Activated CD8-positive, alpha-beta memory T cell treated with anti-CD3 and anti-CD28 coated beads for 4 hours (primary cell): ENCODE measurements at places on chromosomes 1 and 21.

- no peak for DNase-seq
Measured at GRCh38 chr1:200038981-200039848, 11.7 kb downstream of the NR5A2 start.

DNA sequence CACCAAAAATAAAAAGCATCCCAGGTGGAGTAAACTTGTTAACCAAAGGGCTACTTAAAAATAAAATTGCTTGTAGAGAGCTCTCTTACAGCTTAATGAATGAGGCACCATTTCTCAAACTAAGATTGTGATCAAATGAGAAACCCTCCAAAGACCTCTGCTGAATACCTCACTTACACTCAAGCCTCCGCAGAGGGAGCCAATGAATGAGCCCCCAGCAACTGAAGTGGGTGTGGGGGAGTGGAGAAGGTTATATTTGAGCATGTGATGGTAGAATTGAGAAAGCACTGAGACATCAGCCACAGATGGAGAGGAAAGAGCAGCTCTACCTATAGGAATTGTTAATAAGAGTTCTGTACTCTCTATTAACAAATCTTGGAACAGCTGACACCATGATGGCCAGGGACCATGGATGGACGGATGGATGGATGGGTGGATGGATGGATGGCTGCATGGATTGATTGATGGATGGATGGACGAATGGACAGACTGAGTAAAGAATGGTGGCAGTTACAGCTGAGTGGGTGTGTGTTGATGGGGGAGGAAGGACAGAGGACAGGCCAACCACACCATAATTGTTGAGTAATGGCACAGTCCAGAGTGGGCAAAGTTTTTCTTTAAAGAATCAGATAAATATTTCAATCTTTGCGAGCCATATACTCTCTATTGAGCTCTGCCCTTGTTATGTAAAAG lies 20.3 kb upstream of the TIAM1 start:
- DNase-seq, result no peak

GRCh38 chr1:17550729-17551584 lies 11.5 kb downstream of the ARHGEF10L start:
- no peak for DNase-seq

- DNase-seq, result peak; percentile 61
Measured at GRCh38 chr1:206784471-206784903, 12.2 kb upstream of the IL10 start.

DNA sequence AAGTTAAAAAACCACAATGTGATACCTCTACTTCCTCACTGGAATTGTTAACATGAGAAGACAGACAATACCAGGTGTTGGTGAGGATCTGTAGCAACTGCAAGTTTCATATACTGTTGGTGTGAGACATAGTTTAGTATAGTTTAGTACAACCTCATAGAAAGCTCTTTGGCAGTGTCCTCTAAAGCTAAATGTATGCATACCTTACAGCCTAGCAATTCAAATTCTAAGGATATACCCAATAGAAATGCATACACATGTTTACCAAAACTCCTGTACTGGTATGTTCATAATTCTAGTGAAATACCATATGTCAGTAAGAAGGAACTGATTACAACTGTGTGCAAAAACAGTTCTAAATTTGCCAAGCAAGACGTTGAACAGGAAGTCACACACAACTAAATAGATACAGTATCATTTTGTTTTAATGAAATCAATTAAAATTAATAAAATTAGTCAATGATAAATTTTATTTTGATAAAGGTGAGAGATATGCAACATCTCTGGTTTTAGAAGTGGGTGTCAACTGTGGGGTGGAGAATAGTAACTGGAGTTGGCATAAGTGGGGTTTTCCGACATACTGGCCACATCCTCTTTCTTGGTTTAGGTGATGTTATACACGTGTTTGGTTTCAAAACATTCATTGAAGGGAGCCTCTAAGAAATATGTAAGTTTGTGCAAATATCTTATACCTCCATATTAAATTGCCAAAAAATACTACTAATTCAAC lies 450.7 kb downstream of the PTPRC start:
- peak; percentile 7 for DNase-seq

- no peak for DNase-seq
Measured at GRCh38 chr1:147252540-147252939, 10.1 kb downstream of the CHD1L start.

DNA sequence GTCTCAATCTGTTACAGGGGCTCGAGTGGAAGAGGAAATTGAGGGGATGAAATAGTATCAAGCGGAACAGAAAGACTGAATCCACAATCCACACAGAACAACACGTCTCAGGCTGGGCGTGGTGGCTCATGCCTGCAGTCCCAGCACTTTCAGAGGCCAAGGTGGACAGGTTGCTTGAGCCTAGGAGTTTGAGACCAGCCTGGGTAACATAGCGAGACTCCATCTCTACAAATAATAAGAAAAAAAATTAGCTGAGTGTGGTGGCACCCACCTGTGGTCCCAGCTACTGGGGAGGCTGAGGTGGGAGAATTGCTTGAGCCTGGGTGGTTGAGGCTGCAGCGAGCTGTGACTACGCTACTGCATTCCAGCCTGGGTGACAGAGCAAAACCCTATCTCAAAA lies 25.7 kb downstream of the VPS26C start:
- DNase-seq, result no peak

DNA sequence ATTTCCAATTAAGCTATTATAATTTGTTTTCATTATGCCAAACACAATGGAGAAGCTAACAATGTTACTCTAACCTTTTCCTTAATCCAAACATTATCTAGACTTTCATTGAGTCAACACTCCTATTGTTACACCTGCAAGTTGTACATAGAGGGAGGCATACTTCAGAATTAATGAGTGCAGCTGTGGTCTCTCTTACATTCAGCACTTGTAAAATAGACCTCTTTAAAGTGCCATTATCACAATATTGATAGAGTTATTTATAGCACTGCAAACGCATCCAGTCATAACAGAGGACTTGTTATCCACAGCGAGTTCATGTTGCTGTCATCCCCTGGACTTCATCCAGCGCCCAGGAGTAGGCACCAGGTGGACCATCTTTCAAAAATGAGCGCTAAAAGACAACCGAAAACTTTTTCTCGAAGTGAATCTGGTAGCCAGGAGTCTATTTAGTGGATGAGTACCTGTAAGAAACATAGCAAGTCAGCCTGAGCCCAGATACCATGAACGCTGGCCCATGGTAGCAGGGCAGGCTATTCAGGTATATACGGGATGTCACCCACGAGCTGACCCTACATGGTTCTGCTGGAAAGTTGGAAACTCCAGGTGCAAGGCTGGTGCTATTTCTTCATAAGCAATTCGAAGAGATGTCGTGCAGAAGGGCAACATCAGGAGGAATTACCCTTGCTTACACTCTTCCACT lies 70.6 kb upstream of the NFIA start:
- DNase-seq, result no peak

- DNase-seq, result no peak
Measured at GRCh38 chr1:58620926-58621325, 43.9 kb upstream of the TACSTD2 start.

DNA sequence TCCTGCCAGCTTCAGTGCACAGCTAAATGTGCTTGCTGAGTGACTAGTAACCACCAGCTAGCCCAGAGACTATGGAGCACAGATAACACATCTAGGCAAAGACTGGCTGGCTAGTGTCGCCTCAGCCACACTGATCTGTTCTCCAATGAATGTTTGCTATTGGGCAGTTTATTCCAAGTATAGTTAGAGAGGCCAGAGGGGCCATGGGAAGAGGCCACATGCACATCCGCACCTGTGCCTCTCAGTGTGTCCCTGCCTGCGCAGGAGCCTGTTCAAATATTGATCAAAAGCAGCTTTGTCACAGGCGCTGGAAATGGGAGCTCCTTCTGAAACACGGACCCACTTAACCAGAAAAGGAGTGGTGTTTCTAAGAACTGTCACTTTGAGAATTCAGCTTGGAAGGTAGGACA lies 51.3 kb upstream of the ATP1A1 start:
- no peak for DNase-seq

DNA sequence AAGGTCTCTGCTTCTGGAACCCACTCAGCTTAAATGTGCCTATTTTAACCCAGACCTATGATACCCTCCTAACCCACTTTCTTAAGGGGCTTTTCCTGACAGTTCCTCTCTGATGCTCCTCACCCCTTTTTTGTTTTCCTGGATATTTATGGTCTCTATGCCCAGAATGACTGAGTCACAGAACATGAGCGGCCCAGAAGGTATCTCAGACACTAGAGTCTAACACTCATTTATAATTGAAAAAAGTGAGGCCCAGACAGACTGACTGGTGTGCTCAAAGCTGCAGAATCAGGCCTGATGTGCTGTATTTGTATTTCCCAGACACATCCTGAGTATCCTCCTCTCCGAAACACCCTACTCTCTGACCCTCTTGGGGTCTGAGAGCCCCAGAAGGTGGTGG lies 44.0 kb downstream of the LRRC71 start:
- no peak for DNase-seq

GRCh38 chr1:27393641-27394281 lies 1.3 kb downstream of the GPR3 start:
- DNase-seq, result no peak

DNA sequence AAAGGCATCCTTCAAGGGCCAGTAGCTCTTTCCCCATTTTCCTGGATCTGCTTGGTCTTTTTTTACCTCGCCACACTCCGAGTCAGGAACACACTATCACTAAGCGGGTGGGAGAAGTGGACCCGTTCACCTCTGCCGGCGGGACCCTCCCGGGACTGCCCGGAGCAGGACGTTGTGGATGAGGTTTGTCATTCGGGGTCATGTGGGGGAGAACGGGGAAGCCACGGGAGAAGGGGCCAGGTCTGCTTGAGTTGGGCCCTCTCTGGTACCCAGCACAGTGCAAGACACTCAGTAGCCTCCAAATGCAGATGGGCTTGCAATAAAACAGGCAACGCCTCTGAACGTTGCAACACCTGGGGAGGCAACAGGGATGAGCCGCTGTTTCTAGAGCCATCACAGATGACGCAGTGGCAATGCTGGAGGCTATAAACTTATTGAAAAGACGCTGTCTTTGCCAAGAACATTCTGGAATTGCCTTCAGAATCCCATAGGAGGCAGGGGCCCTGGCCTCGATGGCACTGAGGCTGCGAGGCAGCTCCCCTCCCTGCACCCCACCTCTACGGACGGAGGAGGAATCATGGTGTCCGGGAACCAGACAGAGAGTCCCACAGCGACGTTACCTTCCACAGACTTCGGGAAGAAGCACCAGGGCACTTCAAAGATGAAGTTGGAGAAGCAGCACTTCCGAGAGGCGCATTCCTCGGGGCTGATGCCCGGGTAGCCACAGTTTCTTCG lies 3.8 kb downstream of the TFF2 start:
- DNase-seq, result no peak

GRCh38 chr1:111660204-111661150 lies 40.9 kb downstream of the RAP1A start:
- no peak for DNase-seq

GRCh38 chr1:21633992-21634805 lies 35.0 kb downstream of the RAP1GAP start:
- no peak for DNase-seq

DNA sequence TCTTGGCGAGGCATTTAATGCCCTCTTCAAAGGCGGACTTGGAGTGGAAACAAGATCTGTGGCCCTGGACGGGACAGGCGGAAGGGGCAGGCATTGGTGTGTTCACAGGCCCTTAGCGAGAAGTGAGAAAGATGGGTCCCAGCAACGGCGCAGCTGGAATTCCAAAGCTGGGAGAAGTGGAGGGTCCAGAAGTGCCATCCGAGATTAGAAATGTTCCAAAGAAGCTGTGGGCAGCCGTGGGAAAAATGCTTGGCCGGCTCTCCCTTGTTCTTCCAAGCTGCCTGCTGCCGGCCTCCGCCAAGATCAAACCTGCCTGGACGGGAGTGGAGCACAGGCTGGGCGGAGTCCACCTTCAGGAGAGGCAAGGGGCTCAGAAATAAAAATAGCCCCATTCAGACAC lies 69.4 kb upstream of the ACTRT2 start:
- no peak for DNase-seq

GRCh38 chr1:215076322-215076721 lies 6.2 kb upstream of the KCNK2 start:
- DNase-seq, result no peak

- peak; percentile 23 for DNase-seq
Measured at GRCh38 chr1:28115267-28115666, 26.9 kb upstream of the EYA3 start.

DNA sequence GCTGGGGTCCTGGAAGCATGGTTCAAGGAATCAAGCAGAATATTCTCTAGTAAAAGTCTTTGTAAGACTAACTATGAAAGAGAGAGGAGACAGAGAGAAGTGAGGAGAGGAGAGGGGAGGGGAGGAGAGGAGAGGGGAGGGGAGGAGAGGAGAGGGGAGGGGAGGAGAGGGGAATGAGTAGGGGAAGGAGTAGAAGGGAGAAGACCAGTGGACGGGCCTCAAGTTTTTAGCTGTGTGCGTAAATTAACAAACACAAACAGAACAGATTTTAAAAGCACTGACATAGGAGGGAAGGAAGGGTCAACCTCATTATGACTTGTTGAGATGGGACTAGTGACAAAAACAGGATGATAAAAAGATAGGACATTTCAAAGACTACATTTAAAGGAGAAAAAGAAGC lies 62.8 kb downstream of the ST3GAL3 start:
- no peak for DNase-seq

DNA sequence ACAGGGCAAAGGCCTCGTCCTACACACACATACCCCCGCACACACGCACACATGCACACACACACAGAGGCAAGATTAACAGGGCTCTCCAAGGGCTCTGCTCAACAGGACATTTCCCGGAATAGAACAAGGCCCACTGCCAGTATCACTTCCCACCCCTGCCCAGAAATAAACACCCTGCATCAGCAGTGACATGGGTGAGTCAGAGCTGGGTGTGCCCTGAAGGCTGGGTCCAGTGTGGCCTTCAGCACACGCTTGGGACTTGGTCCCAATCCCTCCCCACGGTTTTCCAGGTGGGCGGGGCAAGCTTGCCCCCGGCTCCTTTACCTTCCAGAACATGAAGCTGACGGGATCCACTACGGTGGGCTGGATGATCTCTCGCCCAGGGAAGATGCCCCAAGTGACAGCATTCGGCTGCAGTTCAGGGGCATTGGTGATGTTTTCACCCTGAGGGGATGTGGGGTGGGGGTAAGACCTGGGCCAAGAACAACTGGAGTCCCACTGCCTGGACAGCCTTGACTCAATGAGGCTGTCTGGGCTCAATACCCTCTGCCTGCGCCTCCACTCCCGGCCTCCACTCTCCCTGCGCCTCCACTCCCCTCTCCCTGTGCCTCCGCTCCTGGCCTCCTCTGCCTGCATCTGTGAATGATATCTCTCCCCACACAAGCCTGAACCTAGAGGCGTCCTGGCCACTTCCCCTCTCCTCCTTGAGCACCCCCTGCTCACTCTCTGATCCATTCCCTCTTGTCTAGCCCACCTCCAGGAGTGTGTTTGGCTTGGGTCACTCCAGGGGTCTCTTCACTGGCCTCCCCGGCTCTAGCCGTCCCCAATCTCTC lies 14.7 kb downstream of the MTHFR start:
- no peak for DNase-seq

DNA sequence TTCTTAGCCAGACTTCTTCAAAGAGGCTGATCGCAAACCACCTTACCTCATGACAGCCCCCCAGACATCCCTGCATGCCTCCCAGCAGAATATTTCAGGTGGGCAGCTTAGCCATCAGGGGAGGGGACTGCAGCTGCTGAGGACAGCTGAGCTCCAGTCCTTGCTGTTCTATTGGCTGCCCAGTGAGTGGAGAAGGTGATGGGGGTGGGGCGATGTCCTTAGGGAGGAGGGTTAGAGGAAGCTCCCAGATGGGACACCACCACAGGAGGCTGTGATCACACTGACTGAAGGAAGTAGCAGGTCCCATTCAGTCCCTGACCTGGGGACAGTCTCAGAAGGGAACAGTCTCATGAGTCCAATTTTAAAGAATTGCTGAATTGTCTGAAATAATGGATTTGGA lies 38.3 kb downstream of the GJA5 start:
- DNase-seq, result no peak

- DNase-seq, result no peak
Measured at GRCh38 chr1:3018051-3018471, 3.2 kb upstream of the ACTRT2 start.
